ENCODE measurements at places on chromosomes 13 and 19.

GRCh38 chr13:44022196-44022595, 142.5 kb downstream of the LACC1 start:
- no peak for DNase-seq

- no peak for DNase-seq
Measured at GRCh38 chr13:99124046-99124400, 76.6 kb upstream of the UBAC2 start.

GRCh38 chr19:38736036-38736412, 8.2 kb downstream of the CAPN12 start:
- DNase-seq = no peak

GRCh38 chr13:75771818-75772217, 135.7 kb downstream of the LMO7 start:
- DNase-seq = no peak

DNA sequence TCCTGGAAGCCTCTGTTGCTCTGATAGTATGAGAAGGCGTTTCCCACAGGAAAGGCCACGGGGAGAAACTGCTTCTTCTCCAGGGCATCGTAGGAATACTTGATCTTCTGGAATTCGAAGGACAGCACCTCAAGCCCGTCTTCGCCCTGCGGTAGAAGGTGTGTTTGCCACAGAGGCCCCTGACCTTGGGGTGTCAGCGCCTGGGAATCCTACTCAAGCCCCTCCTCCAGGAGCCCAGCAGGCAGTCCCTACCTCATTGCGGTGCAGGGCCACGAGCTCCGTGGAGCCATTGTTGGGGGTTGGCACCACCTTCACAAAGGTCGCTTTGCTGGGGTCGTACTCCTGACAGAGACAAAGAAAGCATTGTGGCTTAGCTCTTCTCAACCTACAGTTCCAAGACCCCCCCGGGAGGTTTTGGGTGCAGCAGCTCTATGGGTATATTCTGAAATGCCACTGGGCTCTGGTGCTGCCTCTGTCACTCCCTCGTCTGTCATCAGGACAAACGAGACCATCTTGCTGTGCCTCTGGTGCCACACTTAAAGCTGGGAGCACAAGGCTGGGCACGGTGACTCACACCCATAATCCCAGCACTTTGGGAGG, 3.7 kb downstream of the ATP13A1 start:
- no peak for DNase-seq
